ENCODE measurements at places on chromosomes 5 and 9. TPM values are rescaled to one million over a fixed set of nuclear protein-coding genes. Genes with fewer than 3 reads are reported as not detected.

PKD2L2 gene
- polyA plus RNA-seq, result not detected

FTMT gene
- not detected for polyA plus RNA-seq

SMIM32 gene
- 4.9 TPM for polyA plus RNA-seq

LIX1 gene
- 1.1 TPM for polyA plus RNA-seq

MELK gene
- polyA plus RNA-seq, result 1.8 TPM

RPS14 gene
- polyA plus RNA-seq, result 3,490 TPM

RNF224 gene
- not detected for polyA plus RNA-seq

LHFPL2 gene
- 3.4 TPM for polyA plus RNA-seq

PSMD5 gene
- polyA plus RNA-seq, result 11.7 TPM

ARSI gene
- polyA plus RNA-seq, result not detected

BHMT2 gene
- polyA plus RNA-seq, result not detected

KIF24 gene
- polyA plus RNA-seq, result 0.19 TPM

CDH10 gene
- 7.6 TPM for polyA plus RNA-seq

PCDHGA9 gene
- not detected for polyA plus RNA-seq

SLC34A3 gene
- 0.27 TPM for polyA plus RNA-seq

HACD4 gene
- not detected for polyA plus RNA-seq

SMIM33 gene
- not detected for polyA plus RNA-seq

PCDHGB7 gene
- polyA plus RNA-seq, result 4.7 TPM

TERT gene
- polyA plus RNA-seq, result not detected

BTNL3 gene
- not detected for polyA plus RNA-seq

GRM6 gene
- polyA plus RNA-seq, result not detected

MSH3 gene
- polyA plus RNA-seq, result 9.8 TPM

SPINK5 gene
- 1.8 TPM for polyA plus RNA-seq

SLC30A5 gene
- 44.9 TPM for polyA plus RNA-seq

TMEFF1 gene
- polyA plus RNA-seq, result 295 TPM

MYMK gene
- not detected for polyA plus RNA-seq

SPATA31D3 gene
- not detected for polyA plus RNA-seq

GZMA gene
- polyA plus RNA-seq, result not detected

MARVELD2 gene
- polyA plus RNA-seq, result not detected

SLC4A9 gene
- not detected for polyA plus RNA-seq

INSL4 gene
- not detected for polyA plus RNA-seq

LRRTM2 gene
- polyA plus RNA-seq, result 6.1 TPM

SAXO1 gene
- not detected for polyA plus RNA-seq

HTR4 gene
- polyA plus RNA-seq, result not detected

PCDHB8 gene
- polyA plus RNA-seq, result 0.81 TPM
